ENCODE measurements at places on chromosomes 1 and 21.

GRCh38 chr1:57206038-57206437, 217.8 kb downstream of the DAB1 start:
- no peak for DNase-seq

DNA sequence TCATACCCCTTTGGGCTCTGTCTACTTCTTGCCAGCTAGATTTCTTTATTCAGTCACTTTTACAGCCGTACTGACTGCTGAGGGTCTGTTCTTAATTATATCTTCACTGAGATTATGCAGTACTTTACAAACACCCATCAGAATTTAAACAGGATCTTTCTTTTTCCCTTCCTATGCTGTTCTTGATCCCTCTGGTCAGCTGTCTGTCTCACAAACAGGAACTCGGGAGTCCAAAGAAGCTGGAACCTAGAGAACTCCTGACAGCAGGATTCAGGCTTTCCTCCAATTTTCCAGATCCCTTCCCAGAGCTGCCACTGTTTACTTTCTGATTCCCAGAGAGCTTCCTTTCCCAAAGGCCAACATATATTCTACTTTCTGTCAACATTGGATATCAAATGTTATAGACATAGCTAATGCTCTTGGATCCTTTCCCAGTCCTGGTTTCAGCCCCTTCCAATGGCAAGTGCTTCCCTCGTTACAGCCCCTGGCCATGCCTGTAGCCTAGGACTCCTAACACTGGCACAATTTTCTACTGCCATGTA, 59.5 kb downstream of the ATP2B4 start:
- no peak for DNase-seq

DNA sequence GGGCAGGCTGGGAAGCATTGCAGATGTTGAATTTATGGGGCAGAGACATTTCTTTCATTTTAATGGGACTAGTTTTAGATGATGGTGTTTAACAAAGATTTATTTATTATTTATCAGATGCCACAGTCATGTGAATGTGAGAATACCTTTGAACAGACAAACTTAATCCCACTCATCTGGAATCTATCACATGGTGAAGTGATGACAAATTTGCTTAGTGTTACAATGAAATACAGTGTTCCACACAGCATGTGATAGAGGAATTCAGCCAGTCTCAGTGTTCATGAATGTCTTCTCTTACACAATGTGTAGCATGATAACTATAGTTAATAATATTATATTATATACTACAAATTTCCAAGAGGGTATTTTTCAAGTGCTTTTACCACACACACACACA, 1361.7 kb upstream of the B3GALT2 start:
- no peak for DNase-seq

GRCh38 chr1:178644308-178645120, 80.5 kb upstream of the RALGPS2 start:
- DNase-seq, result no peak

- DNase-seq, result no peak
Observed at GRCh38 chr21:42313501-42313969, 1.7 kb downstream of the TFF3 start.

- no peak for DNase-seq
Observed at GRCh38 chr1:246104927-246105326, 402.2 kb downstream of the SMYD3 start.

- DNase-seq, result no peak
Observed at GRCh38 chr1:55623311-55623710, 408.1 kb upstream of the USP24 start.

Measured in activated T-helper 1 cell treated with Interleukin-2 at 50 U/mL for 16 hours (primary cell).